Spleen (tissue), 13 donors: ENCODE measurements at places on chromosomes 3 and 15. TPM values are rescaled to one million over a fixed set of nuclear protein-coding genes. Genes with fewer than 3 reads are reported as not detected.

- no peaks in the 10 kb centered on the region for H3K4me1 ChIP-seq
These were observed 178.4 kb upstream of the STT3B start for GRCh38 chr3:31354373-31354772.

GRCh38 chr15:63495780-63496488, 8.5 kb upstream of the USP3 start:
- H3K4me3 ChIP-seq = peak overlapping the region; percentile 9
- H3K36me3 ChIP-seq = no peaks in the 10 kb centered on the region
- H3K27me3 ChIP-seq = no peaks in the 10 kb centered on the region
- DNase-seq = no peak
- H3K4me1 ChIP-seq = peaks cover 96% of the 10 kb centered on the region
- peak overlapping the region; percentile 100 for H3K27ac ChIP-seq

The CPNE9 gene
- 0.15 TPM for polyA plus RNA-seq

The RASL12 gene
- 2.7 TPM for polyA plus RNA-seq

GRCh38 chr3:72036899-72037298, 252.0 kb upstream of the PROK2 start:
- H3K4me1 ChIP-seq = peaks cover 10% of the 10 kb centered on the region
- H3K4me3 ChIP-seq = no peak overlapping the region
- no peak overlapping the region for H3K27ac ChIP-seq
- no peaks in the 10 kb centered on the region for H3K36me3 ChIP-seq
- H3K27me3 ChIP-seq = no peaks in the 10 kb centered on the region
- no peak for DNase-seq

The PLA2G4E gene
- polyA plus RNA-seq = not detected

DNA sequence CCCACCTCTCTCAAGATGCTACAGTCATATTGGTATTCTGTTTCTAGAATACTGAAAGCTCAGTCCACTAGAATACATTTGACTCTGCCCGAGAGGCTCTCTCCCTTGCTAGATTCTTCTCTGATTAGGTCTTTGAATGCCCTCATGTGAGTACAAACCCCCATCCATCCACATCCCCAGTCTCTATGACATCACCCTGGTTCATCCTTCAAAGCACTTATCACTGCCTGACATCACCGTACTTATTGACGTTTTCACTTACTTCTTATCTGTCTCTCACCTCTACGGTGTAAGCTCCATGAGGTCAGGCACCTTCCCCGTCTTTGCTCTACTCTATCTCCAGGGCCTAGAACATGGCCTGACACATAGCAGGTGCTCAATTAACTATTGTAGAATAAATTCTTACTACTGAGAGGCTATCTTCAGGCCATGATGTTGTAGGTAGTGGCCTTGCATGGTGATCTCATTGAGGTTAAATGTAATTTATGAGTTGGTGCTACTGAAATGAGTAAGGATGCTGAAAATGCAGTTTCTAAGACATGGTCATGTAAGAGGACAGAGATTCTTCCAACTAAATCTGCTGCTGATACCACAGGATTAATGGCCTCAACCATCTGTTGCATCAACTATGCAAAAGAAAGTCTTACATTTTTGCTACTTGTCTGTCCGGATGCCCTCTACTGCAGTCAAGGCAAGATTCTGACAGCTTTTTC, 26.8 kb downstream of the EOGT start:
- no peak overlapping the region for H3K4me3 ChIP-seq
- no peaks in the 10 kb centered on the region for H3K27me3 ChIP-seq
- H3K27ac ChIP-seq = no peak overlapping the region
- no peaks in the 10 kb centered on the region for H3K4me1 ChIP-seq
- peaks cover 84% of the 10 kb centered on the region for H3K36me3 ChIP-seq

- H3K36me3 ChIP-seq = no peaks in the 10 kb centered on the region
- no peak overlapping the region for H3K27ac ChIP-seq
- H3K4me1 ChIP-seq = peaks cover 27% of the 10 kb centered on the region
- H3K4me3 ChIP-seq = no peak overlapping the region
These were observed 103.7 kb downstream of the MYH15 start for GRCh38 chr3:108406661-108407206.

DNA sequence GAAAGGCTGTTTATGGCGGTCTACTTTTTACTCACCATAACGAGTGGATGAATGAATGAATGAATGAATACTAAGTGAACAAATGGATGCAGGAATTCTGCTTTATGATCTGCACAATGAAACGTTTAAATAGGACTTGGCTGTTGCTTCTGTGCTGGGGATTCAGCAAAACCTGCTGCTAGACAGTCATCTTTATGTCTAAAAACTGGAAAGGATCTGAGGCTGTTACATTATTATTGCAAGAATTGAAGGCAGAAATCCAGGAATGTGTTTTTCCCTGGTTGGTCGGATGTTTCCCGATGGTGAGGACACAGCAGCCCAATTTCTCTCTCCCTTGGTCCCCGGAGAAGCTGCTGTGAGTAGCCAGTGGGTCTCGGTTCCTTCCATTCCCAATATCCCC, 94.2 kb downstream of the GABRG3 start:
- no peaks in the 10 kb centered on the region for H3K36me3 ChIP-seq
- H3K27ac ChIP-seq = no peak overlapping the region

GRCh38 chr15:63107895-63108546, 13.6 kb upstream of the LACTB start:
- no peak overlapping the region for H3K27ac ChIP-seq
- H3K27me3 ChIP-seq = no peaks in the 10 kb centered on the region
- no peaks in the 10 kb centered on the region for H3K36me3 ChIP-seq
- no peak overlapping the region for H3K4me3 ChIP-seq
- H3K4me1 ChIP-seq = peaks cover 11% of the 10 kb centered on the region
- DNase-seq = no peak

DNA sequence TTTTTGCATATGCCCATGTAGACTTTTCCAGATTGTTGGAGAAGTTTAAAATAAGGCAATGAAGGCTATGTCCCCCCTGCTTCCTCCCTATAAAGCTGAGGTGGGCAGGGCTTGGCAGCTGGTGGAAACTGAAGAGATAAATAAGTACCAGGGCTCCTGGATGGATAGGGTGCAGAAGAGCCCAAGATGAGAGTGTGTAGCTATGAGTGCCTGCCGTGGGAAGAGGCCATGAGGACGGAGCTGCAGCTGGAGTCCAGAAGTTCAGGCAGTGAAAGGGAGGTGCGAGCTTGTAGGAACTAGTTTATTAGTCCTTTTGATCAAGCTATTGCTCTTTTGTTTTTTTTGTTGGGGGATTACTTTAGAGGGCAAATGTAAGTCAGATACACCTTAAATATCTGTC, 52.4 kb downstream of the PHLDB2 start:
- DNase-seq = no peak
- peaks cover 32% of the 10 kb centered on the region for H3K36me3 ChIP-seq
